ENCODE measurements at places on chromosomes 7 and 10.

DNA sequence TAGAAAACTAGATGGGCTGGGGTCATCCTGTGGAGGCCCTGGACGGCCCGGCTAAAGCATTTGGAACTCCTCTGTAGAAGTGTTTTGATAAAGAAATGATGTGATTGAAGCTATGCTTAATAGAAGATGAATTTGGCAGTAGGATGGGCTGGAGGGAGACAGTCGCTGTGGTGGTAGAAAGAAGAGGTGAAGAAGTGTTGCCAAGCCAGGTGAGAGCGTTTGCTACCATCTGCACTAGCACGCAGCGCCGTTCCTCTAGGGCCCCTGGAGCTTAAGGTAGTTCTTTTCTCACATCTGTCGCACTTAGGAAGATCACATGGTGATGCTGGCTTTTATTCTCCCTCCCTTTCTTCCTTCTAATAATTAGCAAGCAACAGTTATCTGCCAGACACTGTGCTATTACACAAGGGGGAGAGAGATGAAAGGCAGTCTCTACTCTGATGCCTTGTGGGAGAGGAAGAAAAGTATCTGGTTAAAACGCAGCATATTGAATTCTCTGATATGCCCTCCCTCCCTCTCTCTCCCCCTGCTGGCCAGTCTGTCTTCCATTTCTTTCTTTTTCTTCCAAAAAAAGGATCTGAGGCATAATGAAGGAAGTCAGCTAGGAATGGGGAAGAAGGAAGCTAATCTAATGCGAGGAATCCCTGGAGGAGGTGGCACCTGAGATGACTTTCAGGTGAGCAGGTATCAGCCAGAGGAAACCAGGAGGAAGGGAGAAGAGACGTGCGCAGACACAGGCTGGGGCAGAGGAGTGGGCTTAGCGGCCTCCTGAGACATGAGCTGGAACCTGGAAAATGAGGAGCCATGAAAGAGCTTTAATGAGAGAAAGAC is 162.3 kb upstream of the KLF14 start:
- no peak for DNase-seq

DNA sequence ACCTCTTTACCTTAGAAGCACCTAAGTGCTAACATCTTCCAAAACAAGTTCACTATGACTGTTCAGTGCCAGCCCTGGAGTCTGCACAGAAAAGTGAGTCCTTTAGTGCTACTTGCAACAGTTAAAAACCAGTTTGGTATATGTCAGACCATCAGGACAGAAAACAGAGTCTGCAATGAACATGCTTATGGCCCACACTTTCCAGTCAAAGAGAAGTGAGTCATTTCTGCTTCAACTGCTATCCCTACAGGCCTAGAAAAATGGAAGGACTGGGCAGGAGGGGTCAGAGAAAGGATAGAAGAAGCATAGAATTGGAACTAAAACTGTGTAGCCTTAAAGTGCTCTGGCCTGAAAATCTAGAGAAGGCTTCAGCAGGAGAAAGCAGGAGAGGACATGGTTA is 108.0 kb downstream of the PDE1C start:
- DNase-seq, result no peak

DNA sequence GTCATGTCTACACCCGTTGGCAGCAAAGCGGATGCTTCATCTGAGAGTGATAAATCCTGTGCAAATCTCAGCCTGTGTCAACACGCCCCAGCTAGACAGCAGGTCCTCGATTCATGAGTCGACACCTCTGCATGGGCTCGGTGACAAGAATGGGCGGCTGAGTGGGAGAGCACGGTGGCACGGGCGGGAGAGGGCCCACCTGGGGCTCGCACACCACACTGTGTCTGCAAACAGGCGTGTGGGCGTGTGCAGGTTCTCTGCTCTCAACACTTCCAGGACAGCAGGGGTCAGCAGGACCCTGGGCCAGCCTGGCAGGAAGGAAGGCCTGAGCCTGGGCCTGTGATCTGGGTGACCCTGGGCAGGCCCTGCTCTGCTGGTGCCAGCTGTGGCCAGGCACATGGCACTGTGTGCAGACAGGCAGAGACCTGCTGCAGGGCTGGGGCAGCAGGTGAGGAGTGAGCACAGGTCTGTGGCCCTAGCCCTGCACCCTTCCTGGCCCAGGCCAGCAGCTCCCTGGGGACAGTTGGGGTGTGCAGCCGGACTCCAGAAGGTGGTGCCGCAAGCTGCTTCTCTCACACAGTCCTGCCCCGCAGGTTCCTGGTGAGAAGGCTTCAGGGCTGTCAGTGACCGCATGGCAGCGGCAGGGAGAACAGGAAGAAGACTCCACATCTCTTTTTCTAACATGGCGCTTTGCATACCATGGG is 216.4 kb downstream of the ELFN1 start:
- no peak for DNase-seq

GRCh38 chr10:65342245-65342644 is 1583.6 kb upstream of the LRRTM3 start:
- no peak for DNase-seq

DNA sequence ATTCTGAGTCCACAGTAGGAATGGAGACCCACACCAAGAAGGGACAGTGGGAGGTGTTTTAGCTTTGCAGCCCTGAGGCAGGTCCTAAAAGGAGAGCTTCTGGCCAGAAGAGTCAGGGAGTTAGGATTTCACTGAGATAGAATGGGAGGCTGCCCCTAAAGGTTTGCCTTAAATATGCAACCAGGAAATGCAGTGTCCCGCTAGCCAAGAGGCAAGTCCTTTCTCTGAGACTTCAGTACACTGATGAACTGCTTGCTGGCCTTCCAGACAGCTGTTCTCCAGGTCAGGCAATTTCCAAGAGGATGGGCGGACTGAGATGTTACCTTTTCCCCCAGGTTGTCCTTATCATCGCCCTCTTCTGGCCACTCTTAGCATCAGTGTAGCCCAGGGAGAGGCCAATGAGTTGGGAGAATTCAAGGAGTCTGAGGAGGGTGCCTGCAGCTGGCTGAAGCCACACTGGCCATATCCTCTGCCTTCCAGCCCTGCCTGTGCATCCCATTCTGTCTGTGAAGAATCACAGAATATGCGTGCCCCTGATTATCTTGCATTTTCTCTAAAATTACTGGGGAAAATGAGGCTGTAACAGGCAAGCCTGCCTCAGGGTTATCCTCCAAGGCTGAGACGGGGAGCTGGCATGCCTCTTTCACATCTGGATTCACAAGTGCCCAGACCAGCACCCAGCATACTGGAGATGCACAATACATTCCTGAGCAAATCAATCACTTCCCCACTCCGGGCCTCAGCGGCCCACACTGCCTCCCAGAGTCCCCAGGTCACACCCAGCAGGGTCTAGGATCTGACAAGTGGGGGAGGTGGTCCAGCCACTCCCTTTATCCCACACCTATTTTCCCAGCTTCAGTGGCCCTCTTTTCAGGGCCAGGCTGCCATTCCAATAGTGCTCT is 2.4 kb downstream of the TLL2 start:
- no peak for DNase-seq

GRCh38 chr7:91784469-91784868 is 96.0 kb downstream of the MTERF1 start:
- DNase-seq, result no peak

GRCh38 chr10:12934777-12935176 is 66.7 kb downstream of the CCDC3 start:
- DNase-seq, result no peak

DNA sequence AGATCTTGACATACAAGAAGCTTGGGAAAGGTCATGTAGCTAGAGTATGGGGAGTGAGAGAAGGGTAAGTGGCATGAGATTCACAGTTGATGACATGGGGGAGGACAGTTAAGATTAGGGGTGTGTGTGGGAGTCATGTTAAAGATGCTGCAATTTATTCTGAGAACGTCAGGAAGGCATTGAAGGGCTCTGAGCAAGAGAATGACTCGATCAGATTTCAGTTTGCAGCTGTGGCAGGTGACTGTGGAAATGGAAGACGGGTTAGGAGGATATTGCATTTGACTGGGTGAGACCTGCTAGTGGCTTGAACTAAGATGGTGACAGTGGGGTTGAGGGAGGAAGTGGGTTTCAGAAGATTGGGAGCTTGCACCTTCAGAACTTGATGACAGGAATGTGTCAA is 5.6 kb downstream of the CDC123 start:
- DNase-seq, result no peak

DNA sequence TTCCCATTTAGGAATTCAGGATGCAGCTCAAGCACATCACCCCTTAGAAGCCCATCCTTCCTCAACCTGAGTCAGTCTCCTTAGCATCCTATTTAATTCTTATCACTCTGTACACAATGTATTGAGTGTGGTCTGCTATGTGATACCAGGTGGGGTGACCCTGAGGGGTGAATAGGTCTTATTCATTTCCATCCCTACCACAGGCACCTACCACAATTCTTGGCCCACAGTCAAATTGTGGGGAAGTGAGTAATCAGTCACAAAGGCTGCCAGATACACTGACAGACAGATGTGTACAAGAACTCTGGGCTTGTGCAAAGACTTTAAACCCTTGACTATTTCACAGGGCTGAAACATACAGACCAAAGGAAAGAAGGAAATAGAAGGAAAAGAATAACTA is 560.5 kb downstream of the PARD3 start:
- no peak for DNase-seq

DNA sequence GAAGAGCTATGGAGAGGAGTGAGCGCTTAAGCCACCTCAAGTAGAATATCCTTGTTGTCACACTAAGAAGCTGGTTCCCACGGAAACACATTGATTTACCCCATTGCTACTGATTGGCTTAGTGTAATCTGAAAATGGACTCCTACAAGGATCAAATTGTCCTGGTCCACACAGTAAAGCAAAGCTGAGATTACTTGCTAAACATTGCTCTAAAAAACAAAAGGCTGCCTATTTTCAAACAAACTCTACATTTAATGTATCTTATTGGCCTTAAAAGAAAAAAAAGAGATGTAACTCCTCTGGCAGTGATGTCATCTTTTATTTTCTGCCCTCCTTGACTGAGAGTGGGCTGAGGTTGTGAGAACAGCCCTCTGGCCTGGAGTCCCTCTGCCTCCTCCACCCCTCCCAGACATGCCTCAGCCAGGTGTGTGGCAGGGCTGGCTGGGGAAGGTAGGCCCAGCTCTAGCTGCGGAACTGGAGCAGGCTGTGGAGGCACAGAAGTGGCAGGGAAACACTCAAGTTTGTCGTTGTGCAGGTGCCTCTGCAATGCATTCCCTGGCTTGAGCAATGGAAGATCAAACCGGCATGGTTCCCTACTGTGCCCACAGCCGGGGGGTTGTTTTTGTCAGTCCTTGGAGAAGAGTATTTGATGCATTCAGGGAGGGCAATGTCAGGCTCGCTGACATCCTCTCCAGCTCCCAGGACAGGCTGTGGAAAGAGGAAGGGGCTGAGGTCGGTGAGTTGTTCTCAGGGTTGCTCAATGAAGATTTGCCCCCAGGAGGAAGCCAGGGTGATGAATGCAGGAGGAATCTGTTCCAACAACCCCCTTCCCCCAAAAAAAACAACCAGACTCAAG is 9.1 kb downstream of the KLF6 start:
- no peak for DNase-seq

- DNase-seq, result no peak
Observed at GRCh38 chr7:1624999-1625927, 44.8 kb upstream of the ELFN1 start.

DNA sequence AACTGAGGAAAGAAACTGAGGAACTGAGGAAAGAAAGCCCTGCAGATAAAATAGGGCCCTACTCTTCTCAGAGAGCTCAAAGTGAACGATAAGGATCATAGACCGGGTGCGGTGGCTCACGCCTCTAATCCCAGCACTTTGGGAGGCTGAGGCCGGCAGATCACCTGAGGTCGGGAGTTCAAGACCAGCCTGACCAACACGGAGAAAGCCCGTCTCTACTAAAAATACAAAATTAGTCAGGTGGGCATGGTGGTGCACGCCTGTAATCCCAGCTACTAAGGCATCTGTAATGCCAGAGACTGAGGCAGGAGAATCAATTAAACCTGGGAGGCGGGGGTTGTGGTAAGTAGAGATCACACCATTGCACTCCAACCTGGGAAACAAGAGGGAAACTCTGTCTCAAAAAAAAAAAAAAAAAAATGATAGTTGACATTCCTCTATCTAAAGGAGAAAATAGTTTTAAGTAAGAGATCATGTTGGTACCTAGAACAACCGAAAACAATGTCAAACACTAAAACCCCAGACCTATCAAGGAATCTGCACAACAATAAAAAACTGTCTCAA is 2.5 kb downstream of the MKRN1 start:
- no peak for DNase-seq

DNA sequence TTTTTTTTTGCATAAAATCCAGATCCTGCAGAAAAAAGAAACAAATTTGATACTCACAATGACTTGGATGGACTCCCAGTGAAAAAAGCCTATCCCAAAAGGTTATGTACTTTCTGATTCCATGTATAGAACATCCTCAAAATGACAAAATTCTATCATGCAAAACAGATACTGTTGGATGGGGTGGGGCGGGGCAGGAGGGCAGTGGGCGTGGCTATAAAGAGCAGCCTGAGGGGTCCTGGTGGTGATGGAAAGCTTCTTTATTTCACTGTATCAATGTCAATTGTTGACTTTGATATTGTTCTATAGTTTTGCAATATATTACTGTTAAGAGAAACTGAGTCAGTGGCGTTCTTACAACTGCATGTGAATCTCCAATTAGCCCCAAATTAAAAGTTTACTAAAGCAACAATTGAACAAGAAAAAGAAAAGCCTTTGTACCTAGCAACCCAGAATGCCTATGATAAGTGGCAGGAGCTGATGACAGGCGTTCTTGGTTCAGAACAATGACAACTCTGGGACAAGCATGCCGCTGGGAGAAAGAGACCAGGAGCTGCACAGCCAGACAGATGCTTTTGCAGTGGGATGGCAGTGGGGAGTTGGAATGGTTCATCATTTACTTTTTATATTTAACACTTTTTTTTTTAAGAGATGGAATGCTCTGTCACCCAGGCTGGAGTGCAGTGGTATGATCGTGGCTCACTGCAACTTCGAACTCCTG is 101.9 kb downstream of the LHPP start:
- no peak for DNase-seq

GRCh38 chr10:62277971-62278370 is 9.3 kb upstream of the RTKN2 start:
- DNase-seq, result no peak

GRCh38 chr10:78898341-78899097 is 170.2 kb upstream of the ZMIZ1 start:
- no peak for DNase-seq

DNA sequence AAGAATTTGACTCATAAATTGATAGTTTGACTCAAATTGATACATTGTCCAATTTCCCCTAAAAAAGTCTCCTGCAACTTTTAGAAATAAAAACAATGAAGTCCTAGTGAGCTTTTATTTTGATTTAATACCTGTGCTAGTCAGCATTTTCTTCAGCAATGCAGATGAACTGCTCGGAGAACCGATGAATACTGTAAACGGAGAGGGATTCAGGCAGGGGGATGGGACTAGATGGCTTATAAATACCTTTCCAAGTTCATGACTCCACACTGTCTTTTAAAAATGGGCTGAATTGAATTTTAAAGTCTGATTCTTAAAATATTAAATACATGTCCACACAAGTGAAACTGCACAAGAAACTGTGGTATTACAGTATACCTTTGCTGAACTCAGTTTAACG is 12.7 kb downstream of the EEPD1 start:
- DNase-seq, result no peak

DNA sequence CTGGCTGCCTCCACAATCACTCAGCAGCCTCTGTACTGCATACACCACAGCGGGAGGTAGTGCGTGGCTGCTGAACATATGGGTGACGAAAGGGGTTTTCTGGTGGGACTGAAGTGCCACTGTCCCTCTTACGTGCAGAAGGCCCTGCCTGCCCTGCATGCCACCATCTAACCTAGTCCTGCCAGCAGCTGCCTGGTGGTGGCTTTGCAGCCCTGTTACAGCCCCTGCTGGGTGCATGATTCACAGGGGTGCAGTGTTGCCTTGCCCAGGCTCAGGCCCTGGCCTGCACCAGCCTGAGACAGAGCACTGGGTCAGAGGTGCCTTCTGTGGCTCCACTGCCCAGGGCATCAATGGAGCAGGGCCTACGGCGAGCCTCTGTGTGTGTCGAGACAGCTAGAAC is 50.1 kb downstream of the SYPL1 start:
- DNase-seq, result no peak
